ENCODE measurements at places on chromosomes 6 and 20. TPM values are rescaled to one million over a fixed set of nuclear protein-coding genes. Genes with fewer than 3 reads are reported as not detected.

Gene C6orf141
- total RNA-seq, result 11.3 TPM

Gene SLC44A4
- 8.2 TPM for total RNA-seq

Gene CCN6
- total RNA-seq, result 0.72 TPM

Gene PDYN
- total RNA-seq, result not detected

Gene PHACTR1
- 0.96 TPM for total RNA-seq

Gene GSTA1
- total RNA-seq, result 0.48 TPM

Gene BPIFB2
- total RNA-seq, result not detected

Gene ANKRD66
- total RNA-seq, result not detected

Gene ZC2HC1B
- not detected for total RNA-seq

Gene NFYA
- total RNA-seq, result 14.9 TPM

Gene RSPO4
- not detected for total RNA-seq

Gene BANF2
- not detected for total RNA-seq

Gene KHDRBS2
- total RNA-seq, result not detected

Gene CLVS2
- not detected for total RNA-seq

Gene TRAPPC3L
- not detected for total RNA-seq

Gene PRICKLE4
- not detected for total RNA-seq
